ENCODE measurements at places on chromosomes 16 and 17.

DNA sequence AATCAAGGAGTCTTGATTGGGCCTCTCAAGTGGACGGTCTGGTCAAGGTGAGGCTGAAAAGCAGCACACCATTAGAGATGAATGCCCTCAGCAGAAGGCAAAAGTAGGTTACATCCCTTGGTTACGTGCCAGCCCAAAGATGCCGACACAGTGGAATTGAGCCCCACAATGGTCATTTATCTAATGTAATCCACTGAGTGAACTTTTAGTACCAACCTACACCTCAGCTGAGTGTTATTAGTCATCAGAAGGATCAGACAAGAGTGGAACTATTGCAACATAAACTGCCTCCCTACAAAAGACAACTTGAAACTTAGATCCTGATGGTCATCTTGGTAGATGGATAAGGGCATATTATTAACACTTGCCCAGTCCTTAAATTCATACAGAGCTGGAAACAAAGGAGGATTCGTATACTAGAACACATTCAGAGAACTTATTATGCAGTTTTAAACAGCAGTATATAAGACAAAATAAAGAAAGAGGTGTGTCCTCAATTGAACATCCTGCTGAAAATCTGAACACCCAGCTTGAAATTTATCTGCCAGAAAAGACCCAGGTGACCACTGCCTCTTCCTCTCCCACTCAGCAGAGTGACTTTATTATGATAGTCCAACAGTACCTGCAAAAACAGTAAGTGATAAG is 2.8 kb downstream of the DCUN1D3 start:
- no peak for DNase-seq

- DNase-seq: no peak
Observed at GRCh38 chr17:70074956-70075355, at the start of gene KCNJ16. KCNJ16 (plus strand) TSS chr17:70075225; CDS start chr17:70132088, 56,863 bp downstream.

DNA sequence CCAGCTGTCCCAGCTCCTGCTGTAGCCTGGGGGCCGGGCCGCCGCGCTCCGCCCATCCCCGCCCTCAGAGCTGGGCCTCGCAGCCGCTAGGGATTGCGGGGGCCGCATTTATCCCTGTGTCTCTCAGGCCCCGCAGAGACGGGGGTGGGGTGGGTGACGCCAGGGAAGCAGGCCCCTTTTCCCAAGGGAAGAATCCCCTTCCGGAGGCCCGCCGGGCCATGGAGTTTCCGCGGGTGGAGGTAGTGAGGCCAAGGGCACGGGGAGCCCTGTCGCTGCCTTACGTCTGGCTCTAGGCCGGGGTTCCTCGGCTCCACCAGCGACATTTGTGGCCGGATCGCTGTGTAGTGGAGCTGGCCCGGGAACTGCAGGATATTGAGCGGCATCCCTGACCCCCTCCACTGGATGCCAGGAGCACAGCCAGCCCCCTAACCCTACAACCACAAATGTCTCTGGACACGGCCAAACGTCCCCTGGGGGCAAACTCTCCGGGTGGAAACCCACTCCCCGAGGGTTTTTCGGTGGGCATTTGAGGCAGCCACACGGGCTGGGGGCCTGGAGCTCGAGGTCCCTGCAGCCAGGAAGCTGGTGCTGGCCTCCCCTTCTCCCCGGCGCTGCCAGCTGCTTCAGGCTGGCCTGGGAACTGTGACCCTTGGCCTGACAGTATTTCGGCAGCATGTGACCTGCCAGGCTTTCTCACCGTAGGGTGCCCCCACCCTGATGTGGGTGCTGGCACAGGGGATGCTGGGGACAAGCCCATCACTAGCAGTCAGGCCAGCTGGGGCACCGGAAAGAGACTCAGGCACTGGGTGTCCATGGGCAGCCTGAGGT is 12.0 kb upstream of the CD300A start:
- DNase-seq: no peak

DNA sequence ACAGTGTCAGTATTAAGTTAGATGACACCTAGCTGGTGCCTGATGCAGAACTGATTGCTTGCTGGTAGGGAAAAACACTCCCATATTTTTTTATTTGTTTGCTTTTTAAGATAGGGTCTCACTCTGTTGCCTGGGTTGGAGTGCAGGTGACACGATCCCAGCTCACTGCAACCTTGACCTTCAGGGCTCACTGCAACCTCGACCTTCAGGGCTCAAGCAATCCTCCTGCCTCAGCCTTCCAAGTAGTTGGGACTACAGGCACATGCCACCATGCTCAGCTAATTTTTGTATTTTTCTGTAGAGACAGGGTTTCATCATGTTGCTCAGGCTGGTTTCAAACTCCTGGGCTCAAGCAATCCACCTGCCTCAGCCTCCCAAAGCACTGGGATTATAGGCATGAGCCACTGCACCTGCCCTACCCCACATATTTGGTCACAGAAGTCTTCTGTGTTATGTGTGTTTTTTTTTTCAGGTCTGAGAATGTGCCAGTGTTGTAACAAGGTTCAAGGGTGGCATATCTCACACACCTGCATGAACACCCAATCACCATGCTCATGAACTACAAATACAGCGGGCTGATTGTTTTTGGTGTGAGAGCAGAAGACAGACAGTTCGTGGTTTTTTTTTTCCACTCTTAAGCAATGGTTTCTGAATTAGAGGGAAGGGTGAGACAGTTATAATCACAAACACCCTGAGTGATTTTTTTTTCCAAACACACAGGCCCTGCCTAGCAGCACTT is 22.8 kb downstream of the SPAG9 start:
- no peak for DNase-seq

DNA sequence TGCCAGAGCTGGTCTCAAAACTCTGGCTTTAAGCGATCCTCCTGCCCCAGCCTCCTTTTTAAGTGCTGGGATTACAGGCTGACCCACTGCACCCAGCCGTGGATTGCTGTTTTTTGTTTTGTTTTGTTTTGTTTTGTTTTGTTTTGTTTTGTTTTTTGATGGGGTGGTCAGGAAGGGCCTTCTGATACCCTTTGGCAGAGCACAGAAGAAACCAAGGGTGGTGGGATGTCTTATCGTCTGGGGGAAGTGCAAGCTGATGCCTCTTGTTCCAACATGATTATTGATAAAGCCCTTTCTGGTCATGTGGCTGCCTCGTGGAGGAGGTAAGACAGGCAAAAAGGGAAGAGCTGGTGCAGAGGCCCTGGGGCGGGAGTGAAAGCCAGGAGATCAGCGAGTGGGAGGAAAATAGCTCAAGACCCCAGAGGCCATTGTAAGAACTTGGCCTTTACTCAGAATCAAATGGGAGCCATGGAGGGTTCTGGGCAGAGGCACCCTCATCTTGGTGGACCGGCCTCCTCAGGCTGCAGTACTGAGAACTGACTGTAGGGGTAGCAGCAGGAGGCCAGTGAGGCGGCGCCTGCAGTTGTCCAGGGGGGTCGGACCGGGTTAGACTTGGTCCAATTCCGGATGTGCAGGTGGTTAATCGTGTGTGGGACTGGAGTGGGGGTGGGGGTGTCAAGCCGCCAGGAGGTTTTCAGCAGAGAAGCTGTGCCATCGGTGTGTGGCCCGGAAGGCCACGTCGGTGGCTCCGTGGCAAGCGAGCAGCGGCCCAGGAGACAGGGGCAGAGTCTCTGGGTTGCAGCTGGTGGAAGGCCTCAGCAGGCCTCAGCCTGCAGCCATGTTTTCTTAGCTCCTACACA is 84.4 kb upstream of the GSE1 start:
- peak; percentile 18 for DNase-seq

- no peak for DNase-seq
Observed at GRCh38 chr16:89155851-89156739, 15.5 kb upstream of the CDH15 start.

DNA sequence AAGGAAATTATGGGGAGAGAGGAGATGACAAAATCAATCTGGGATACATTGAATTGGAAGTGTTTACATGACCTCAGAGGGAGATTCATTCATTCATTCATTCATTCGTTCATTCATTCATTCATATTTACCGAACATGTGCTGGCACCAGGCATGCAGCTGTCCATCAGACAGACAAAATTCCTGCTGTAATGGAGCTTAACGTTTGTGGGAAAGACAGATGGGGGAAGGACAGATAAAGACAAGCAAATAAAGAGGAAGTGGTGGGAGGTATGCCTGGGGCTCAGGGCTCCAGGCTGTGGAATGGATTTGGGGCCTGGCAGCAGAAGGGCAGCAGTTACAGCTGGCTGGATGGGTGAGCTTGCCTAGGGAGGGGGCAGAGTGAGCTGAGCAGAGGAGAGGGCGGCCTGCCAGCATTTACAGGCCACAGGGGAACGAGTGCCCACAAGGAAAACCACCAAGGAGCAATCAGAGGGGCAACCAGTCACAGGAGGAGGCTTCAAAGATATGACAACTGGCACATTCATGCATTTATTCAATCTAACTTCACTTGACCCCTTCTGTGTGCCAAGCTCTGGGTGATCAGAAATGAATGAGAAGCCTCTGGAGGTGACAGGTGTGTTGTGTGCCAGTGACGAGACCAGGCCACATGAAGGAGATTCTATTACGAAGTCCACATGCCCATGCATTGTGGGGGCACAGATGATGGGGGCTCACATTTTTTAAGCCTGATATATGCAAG is 48.5 kb downstream of the ARHGAP27 start:
- no peak for DNase-seq

GRCh38 chr17:73921306-73921705 is 277.1 kb upstream of the SDK2 start:
- DNase-seq: no peak

DNA sequence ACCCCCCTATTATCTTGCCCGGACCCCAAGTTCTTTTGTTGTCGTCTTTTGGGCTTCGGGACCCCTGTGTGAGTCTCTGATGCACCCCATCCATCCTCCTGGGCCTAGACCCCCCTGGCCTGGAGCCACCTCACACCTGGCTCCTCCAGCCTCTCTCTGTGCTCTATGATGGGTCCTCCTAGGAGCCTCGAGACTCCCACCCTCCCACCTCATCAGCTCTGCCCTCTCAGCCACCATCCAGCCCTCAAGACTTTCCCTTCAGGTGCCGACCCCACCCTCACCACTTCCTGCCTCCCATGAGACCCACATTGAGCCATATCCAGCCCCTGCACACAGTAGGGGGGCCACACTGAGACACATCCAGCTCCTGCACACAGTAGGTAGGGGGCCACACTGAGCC is 8.7 kb upstream of the ATP2A3 start:
- no peak for DNase-seq

DNA sequence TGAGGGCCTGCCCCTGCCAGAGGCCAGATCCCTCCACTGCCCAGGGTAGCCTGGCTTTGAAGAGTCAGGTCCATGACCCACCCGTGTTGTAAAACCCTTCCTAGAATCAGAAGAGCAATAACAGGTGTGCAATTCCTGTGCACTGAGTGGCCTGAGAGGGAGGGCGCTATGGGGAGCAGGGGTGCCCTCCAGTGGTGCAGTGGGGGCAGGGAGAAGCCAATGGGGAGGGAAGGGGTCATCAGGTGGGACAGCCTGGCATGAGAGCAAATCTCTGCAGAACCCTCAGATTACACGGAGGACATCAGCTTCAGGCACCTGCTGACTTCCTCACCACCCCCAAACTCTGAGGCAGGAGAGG is 72.9 kb upstream of the ZNF469 start:
- no peak for DNase-seq

DNA sequence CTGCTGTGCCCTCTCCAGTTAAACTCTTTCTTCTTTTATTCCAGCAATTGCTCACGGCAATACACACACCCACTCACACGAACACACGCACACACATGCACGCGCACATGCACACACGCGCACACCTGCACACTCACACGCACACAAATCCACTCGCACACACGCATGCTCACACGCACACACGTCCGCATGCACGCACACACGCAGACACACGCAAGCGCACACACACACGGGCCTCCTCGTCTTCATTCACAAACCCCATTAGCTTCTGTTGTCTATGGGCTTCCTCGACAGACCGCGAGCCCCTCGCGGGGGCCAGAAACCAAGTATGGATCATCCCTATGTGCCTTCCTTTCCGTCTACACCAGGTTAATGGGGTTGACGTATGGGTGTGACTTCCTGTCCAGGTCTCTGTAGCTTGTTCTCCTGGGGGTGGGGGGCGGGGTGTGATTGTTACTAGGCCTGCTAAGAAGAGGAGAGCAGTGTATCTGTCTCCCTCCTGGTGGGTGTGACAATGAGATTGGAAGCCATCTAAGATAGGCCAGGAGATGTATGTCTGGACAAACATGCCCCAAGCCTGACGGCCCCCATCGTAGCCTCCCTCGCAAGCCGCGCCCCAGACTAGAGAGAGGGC is 670 bp upstream of the CTF1 start:
- DNase-seq: peak; percentile 31

GRCh38 chr17:82923366-82924113 is 83.7 kb upstream of the ZNF750 start:
- no peak for DNase-seq

GRCh38 chr16:81616321-81617020 is 162.6 kb upstream of the PLCG2 start:
- DNase-seq: peak; percentile 82

DNA sequence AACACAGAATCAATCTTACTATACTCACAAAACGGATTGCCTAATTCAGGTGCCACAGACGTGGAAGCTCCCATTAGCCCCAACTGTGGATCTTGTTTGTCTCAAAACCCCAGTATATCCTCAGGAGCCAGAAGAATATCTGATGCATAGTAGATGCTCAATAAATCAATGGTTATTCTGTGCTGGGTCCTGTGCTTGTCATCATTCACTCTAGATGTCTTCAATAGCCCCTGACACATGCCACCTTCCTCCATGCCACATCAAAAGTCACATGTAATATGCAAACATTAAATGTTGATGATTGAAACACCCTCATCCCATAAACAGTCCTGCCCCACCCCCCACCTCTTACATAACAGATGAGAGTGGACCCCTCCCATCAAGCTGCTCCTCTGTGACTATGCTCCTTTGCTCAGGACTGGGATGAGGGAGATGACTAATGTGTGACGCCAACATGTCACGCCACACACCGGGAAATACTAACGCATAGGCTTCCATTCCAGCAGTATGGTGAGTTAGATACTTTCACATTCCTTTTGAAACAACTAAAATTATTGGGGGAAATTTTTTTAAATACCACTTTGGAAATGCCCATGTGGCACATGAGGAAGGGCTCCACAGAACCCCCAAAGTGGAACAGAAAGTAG is 267.6 kb upstream of the SDK2 start:
- no peak for DNase-seq

GRCh38 chr17:979539-980405 is at the start of gene NXN:
NXN (minus strand) TSS chr17:979776.
- DNase-seq: peak; percentile 87

- DNase-seq: no peak
Observed at GRCh38 chr16:68046106-68046505, 23.0 kb downstream of the DUS2 start.

GRCh38 chr16:739560-740458 is 988 bp downstream of the CIAO3 start:
- no peak for DNase-seq

DNA sequence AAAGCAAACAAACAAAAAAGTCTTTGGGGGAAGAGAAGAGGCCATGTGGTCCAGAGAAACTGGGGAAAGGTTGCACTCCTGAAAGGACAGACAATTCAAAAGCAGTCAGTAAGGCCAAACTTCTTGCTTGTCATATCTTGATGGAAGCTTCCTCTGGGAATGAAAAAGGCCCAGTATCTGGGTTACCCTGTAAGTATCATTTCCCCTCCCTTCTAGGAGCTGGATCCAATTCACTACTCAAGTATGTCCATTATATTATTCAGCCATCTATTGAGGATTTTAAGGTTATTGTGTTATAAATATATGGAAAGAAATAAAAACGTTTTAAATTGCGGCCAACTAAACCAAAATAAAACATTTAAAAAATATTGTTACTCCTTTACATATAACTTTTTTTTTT is 26.0 kb upstream of the MON1B start:
- no peak for DNase-seq

Data from CD4-positive, alpha-beta T cell treated with Interferon alpha-2 for 1 hour (primary cell).